ENCODE measurements at places on chromosomes 12 and 14.
A peak's percentile ranks its signal among the peaks of the same experiment; 100 is the strongest.

- no peak for DNase-seq
Observed at GRCh38 chr12:52399756-52400155, 6.4 kb downstream of the KRT82 start.

- DNase-seq: no peak
Observed at GRCh38 chr12:45503899-45504298, 225.6 kb upstream of the ARID2 start.

DNA sequence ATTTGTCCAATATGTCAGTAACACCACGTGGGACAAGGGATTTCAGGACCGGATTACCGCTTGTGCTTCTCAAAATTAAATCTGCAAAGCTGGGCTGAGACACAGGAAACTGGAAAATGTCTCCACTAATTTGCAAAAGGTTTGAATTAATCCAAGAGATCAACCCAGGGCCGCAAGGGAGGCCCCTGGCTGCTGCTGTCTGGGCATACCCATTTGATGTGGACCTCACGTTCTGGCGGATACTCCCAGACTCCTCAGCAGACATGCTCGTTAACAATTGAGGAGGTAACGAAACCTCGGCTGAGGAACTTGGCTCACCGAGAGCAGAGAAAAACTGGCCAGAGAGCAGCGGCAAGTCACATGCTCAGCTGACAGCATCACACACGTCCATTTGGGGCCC is 180.6 kb downstream of the SLC15A4 start:
- no peak for DNase-seq

GRCh38 chr12:103667125-103667524 is 80.1 kb downstream of the STAB2 start:
- no peak for DNase-seq

- no peak for DNase-seq
Observed at GRCh38 chr14:75563931-75564330, 14.5 kb upstream of the FLVCR2 start.

DNA sequence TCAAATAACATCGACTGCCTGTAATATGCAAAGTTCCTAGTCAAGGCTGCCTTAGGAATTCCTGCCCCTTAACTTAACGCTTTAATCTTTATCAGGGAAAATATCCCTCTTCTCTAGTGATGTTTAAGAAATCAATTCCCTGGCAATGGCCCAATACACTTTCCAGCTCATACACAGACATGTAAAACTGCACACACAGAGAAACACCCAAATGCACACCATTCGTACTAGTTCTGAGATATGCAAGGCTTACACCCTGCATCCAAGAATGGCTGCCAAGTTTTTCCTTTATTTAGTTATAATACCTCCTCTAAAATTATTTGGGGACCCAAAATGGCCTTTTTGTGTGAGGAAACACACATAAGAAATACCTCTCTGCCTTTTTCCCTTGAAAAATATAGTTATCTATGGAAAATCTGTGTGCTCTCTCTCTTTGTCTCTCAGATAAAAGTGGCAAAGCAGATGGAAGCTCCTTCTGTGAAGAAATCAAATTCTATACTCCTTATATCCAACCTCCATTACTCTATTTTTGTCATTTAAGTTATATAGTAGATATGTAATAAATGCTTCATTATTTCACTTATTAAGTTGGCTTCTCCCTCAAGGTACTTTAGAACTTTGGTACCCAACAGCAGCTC is 120.0 kb upstream of the MDM1 start:
- no peak for DNase-seq

- no peak for DNase-seq
Observed at GRCh38 chr14:69755296-69755695, 11.6 kb upstream of the SRSF5 start.

GRCh38 chr14:92687681-92688433 is 60.6 kb downstream of the LGMN start:
- DNase-seq: no peak

DNA sequence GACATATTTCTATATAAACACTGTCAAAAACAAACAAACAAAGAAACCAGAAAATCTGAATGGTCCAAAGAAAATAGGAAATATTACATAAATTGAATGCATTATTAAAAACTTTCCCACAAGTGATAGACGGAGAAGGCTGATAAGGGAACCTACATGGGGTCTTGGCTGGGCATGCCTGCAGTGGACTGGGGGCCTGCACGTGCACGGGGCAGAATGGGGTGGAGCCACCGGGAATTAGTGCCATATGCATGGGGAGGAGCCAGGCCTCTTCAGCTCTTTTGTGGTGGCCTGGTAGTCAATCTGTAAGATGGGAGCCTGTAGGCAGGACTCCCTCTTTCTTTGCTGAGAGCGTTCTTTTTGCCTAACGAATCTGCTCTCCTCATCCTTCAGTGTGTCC is 1031.7 kb upstream of the FBXO33 start:
- no peak for DNase-seq

DNA sequence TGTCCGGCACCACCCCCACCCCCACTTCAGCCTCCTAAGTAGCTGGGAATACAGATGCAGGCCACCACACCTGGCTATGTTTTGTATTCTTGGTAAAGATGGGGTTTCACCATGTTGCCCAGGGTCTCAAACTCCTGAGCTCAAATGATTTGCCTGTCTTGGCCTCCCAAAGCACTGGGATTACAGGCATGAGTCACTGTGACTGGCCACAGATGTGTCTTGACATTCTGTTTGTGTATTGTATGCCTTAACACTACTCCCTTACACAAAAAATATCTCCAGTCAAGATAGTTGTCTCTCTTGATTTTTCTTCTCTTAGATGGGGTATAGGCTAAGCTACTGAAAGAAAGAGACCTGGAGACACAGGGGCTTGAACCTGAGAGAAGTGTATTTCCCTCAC is 17.6 kb downstream of the CLEC14A start:
- DNase-seq: no peak

- no peak for DNase-seq
Observed at GRCh38 chr12:5512601-5512970, 80.7 kb downstream of the NTF3 start.

GRCh38 chr14:103311171-103311997 is 22.7 kb upstream of the EIF5 start:
- DNase-seq: no peak

GRCh38 chr14:51844081-51844881 is 16.1 kb upstream of the GNG2 start:
- DNase-seq: no peak

GRCh38 chr12:51351913-51352532 is 5.5 kb upstream of the CELA1 start:
- DNase-seq: peak; percentile 54

GRCh38 chr12:91240386-91241095 is 57.9 kb upstream of the DCN start:
- DNase-seq: no peak

Measured in mesothelial cell of epicardium (in vitro differentiated cells).